ENCODE measurements at places on chromosomes 3 and 15.

- DNase-seq = no peak
These were observed 210.0 kb upstream of the TRIM42 start for GRCh38 chr3:140467796-140468315.

DNA sequence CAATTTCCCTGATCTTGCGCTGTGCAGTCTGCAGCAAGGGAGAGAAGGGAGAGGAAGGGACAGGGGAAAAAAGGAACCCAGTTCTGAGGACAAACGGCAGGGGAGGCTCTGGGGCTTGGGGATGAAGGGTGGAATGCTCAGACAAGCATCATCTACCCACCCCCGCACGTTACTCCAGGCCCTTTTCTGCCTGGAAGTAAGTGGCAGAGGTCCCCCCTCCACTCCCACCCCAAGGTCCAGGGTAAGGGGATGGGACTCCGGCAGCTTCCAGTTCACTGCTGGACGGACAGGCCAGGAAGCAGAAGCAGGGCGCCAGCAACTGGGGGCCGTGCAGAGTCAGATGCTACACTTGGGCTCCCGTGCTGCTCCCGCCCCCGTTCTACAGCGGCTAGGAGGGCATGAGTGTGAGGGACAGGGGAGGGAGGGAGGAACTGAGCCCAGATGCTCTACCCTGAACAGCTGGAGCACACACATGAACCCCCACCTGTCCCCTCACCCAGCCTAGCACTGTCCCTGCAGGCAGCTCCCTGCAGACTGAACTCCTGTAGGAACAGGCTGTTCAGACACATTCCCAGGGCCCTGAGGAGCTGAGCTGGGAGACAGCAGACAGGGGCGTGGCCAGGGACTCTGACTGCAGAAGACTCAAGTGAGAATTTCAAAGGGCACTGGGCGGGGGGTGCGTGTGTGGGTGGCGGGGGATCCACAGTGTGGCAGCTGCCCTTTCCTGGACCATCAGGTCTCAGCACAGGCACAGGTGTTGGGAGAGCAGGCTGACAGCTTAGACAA is 59.7 kb downstream of the SENP2 start:
- DNase-seq = no peak

GRCh38 chr3:112606098-112606497 is 34.8 kb downstream of the CCDC80 start:
- DNase-seq = no peak

DNA sequence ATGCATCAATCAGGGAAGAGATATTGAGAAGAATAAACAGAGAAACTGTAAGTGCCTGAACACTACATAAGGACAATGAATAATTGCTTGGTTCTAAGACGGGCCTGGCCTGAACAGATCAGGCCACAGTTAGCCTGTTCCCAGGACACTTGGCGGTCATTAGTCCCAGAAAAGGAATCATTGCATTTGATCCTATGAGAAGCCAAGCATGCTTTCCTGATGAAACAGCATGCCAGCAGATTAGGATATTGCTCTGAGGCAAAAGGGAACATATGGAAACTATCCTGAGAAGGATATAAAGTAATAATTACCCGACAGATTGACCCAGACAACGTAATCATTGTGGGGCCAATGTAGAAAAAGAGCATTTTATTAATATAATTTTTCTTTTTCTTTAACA is 51.9 kb downstream of the STRIT1 start:
- DNase-seq = no peak

DNA sequence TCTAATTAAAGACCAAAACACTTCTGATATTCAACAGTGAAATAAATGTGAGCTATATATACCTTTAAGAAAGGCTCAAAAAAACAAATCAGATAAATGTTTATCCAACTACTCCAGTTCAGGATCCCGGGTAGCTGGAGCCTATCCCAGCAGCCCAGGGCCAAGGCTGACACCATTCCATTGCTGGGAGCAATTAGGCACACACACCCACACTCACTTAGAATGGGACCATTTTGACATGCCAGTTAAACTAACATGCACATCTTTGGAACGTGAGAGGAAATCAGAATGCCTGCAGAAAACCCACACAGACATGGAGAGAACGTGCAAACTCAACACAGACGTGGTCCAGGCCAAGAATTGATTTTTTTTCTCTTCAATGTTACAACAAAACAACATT is 30.0 kb upstream of the PLSCR4 start:
- DNase-seq = no peak

- DNase-seq = no peak
These were observed 83.5 kb downstream of the PCSK6 start for GRCh38 chr15:101406036-101406435.

- DNase-seq = no peak
These were observed 102.1 kb upstream of the ARPP21 start for GRCh38 chr3:35537265-35537664.

GRCh38 chr15:29566914-29567313 is 255.4 kb downstream of the TJP1 start:
- DNase-seq = no peak
